Stimulated activated CD8-positive, alpha-beta memory T cell treated with anti-CD3 and anti-CD28 coated beads, Interleukin-7, amount 100 ng/mL, for 24 hours (primary cell): ENCODE measurements at places on chromosomes 4 and X.

GRCh38 chr4:122842984-122843531, 16.4 kb downstream of the FGF2 start:
- DNase-seq, result no peak

GRCh38 chr4:45172636-45173035, 446.3 kb upstream of the GNPDA2 start:
- no peak for DNase-seq

DNA sequence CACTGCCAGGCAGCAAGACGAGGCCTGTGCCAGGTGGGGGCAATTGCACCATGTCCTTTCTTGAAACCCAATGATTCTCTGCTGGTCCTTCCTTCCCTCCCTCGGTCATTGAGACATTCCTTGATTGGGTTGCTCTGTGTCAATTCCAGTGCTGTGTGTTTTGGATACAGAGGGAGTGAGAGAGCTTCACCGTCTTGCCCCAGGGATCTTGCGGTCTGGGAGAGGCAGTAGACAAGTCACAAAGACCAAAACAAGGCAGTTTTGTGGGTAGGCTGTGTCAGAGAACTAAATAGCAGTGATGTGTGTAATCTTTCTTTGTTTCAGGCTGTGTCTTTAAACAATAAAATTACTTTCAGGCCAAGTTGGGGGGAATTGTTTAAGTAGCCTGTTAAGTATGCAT, 38.8 kb upstream of the TADA2B start:
- DNase-seq, result no peak

DNA sequence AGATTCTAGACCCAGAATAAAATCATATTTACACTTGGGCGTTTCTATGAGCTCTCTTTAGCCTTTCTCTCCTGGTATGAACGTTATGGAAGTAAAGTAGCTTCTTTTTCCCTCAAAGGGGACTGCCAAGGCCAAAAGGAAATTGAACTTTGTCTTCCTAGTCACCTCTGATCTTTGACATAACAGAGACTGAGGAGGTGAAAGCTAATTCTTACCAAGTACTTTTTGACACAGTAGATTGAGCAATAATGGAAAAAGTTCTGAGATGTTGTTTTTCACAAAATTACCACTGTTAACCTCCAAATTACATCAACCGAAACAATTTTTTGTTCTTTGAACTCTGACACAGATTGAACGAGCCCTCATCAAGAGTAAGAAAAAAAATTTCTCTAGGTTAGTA, 318.4 kb downstream of the TEX13A start:
- no peak for DNase-seq

DNA sequence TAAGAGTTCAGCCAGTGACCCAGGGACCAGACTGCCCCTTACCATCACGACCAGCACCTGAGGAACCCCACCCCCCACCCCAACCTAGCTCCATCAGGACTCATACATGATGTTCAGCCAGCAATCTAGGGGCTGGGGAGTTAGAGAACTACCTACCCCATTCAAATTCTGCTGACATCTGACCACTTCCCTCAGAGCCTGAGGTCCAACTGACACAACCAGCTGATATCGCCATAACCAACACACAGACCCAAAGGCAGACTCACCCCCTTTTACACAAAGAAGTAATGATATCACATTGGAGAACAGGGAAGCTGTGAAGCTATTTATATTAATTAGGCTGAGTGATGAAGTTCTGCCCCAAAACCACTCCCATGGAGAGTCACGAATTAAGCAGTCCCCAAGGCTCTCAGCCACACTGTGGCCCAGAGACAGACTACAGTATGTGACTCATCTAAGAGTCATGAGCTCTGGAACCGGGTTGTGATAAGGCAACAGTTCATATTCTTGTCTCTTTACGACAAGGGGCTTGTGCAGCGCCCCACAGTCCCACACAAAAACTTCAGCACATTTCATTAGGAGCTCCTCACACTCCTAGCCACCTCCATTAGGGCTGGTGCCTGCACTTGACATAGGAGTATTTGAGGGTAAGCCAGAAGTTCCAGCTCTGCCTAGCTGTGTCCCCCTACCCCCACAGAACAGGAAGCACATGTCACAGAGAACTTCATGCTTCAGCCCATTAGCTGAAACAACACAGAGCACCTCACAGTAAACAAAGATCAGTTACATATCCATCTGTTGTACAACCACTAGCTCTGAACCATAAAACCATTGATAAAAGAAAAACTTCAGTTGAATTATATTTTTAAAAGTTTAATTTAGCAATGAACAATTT, 184.7 kb upstream of the ZCCHC13 start:
- no peak for DNase-seq
